Activated T-helper 9 cell treated with anti-CD3 and anti-CD28 coated beads, Interleukin-2, amount 50 U/mL, for 16 hours (primary cell): ENCODE measurements at places on chromosomes 1 and 21.
A peak's percentile ranks its signal among the peaks of the same experiment; 100 is the strongest.

- no peak for DNase-seq
Observed at GRCh38 chr1:228998179-228998578, 262.9 kb downstream of the RHOU start.

GRCh38 chr1:18527921-18528320 is 47.2 kb downstream of the KLHDC7A start:
- no peak for DNase-seq

- no peak for DNase-seq
Observed at GRCh38 chr1:35266306-35266705, 2.2 kb upstream of the ZMYM4 start.

DNA sequence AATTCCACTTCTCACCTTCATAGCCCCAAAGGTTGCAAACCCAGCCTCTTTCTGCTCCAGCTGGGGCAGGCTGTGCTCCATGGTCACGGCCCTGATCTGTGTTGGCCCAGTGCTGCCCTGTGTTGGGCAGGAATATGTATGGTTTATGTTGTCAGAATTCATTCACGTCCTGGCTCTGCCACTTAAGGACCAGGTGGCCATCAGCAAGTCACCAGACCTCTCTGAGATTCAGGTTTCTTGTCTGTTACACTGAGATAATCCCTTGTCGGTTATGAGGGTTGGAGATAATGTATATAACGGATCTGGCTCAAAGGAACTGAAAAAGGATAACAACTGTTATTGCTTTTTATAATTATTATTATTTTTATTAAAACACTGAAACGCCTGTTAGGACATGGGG is 39.1 kb upstream of the SELENON start:
- no peak for DNase-seq

DNA sequence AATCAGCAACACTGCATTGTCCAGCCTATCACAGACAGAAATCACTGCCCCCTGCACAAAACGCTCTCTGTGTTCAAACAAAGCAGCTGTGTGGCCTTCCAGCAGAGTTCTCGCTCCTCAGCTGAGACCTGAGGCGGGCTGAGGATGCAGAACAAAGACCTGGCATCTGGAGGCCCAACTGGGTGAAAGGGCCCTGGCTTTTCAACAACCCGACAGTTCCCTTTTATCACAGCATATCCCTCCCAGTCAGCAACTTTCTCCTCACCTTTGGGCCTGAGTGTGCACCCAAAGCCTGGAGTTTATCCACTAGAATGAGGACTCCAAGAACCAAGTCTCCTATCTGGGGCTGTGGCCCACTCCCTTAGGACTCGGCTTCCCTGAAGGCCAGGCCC is 42.6 kb upstream of the A3GALT2 start:
- DNase-seq = no peak

- no peak for DNase-seq
Observed at GRCh38 chr1:226327761-226328162, 18.8 kb upstream of the LIN9 start.

GRCh38 chr1:178634445-178634844 is 90.6 kb upstream of the RALGPS2 start:
- no peak for DNase-seq

DNA sequence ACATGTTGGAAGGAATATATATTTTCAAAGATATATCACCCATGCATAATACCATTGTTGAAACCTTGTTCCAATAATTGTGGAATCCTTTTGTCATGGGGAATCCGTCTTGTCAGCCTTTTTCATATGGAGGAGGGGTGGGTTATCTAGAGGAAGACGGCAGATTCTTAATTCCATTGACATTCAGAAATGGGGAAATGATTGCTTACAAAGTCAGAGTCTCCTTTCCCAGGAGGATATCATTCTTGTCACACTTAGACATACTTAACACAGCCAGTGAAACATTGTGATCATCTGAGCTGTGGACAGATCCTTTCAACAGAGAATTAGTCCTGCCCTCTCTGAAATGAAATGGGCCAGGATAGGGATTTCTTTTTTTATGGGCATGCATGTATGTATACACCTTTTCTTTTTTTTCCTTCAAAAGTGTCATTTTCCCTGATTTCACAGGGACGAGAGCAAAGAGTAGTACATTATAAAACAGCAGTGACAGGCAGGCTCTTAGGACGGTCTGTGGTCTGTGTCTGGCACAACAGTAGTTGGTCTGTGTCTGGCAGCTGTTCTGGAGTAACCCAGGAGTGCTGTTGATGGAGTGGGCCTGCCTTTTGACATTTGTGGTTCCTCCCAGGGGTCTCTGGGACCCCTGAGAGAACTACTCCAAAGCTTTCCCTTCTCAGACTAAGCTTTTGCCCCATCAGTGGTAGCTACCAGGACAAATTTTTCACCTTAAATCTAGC is 50.1 kb downstream of the VPS13D start:
- no peak for DNase-seq

DNA sequence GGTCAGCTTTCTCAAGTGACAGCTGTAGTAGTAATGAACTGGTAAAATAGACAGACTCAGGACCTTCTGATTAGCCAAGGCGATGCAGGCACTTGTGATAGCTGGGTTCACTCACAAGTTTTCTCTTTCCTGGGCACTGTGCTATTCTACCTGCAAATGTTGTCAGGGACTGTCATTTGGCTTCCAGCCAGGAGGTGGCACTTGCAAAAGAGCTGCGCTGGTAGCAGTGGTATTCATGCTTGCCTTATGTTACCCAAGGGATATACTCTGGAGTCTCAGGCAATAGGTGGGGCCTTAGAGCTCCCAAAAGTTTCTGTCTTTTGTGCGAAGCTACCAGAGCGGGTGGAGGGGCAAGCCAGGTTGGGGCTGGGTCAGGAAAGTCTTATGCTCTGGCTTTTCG is 23.5 kb downstream of the IFI44 start:
- no peak for DNase-seq

DNA sequence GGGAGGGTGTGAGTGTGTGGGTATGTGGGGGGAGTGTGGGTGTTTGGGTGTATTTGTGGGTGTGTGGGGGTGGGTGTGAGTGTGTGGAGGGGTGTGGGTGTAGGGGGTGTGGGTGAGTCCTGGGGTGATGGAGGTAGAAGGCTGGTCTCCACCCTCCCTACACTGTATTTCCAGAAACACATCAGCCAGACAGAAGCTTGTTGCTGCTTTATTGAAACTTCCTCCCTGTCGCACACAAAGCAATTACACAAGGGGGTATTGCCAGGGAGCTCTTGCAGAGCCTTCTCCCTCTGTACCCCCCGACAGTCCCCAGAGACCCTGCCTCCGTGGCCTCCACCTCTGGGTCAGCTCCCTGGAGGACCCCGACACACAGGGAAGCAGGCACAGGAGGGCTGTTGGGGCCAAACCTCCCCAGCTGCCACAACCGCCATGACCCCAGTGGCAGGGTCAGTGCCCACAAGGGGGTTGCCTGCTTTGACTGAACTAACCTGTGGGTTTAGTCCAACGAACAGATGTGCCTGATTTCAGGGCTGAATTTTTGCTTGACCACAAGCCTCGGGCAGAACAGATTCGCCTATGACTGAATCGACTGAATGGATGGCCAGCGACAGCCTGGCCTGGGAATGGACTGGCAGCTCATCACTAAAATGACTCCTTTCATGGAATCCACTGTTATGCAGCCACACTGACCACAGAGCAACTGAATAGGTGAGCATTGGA is 9.1 kb upstream of the MATN1 start:
- DNase-seq = no peak

DNA sequence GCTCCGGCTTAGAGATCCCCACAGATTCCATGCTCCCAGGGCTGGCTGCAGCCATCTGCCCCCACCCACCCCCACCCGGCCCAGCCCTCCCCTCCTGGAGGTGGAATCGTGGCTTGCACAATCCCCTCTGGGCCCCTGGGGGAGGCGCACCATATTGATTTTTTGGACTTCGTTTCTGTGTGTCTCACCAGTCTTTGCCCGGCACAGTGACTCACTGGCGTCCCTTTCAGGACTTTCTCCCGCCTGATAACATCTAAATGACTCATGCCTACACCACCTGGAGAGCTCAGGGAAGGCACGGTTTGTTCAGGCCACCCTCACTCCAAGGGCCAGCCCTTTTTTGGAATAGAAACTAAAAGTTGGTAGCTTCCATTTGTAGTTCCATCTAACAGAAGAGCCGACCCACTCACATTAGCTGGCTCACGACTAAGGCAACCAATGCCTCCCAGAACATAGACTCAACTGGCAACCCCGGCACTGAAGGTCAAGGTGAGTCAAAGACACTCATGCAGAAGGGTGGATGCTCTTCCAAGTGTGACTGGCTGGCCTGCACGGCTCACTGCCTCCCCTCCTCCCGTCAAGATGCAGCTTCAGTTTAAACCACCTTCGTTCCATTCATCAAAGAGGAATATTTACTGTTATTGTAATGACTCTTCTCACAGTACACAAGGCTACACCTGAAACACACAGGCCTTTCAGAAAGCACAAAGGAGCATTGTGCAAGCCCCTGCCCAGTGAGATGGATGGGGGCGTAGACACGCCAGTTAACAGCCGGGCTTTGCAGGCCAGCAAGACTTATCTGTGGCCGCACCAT is 18.1 kb upstream of the ETS2 start:
- no peak for DNase-seq

DNA sequence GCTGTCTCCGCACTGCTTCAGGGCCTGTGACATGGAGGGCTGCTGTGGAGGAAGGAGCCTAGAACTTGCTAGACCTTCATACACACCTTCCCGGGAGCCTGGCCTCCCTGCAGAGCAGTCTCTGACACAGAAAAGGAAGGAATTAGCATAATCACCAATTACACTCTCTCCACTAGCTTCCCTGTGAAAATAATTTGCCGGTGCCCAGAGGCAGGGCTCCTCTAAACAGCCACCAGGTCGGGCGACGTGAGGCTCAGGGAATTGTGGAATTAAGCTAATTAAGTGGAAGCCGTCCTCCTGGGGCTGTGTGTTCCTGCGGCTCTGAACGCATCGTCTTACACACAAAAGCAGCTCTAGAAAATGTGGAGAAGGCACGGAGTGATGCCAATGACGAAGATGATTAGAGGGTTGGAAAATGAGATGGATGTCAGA is 82.6 kb downstream of the NENF start:
- DNase-seq = no peak

DNA sequence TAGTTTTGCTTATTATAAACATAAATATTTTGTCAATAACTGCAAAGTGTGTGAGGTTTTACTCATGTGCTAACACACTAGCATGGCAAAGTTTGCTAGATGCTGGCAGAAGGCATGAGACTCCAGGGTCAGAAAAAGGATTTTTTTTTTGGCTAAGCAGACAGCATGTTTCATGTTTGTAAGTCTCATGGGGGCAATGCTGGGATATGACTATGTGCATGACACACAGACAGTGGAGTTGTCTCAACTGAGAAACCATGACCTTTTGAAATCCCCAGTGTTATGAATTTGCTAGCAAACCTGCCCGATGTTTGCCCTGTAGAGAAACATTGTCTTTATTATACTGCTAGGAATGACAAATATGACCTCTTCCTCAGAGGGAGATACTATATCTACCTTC is 448.2 kb downstream of the BRINP3 start:
- DNase-seq = no peak

- no peak for DNase-seq
Observed at GRCh38 chr21:19458295-19458694, 1054.7 kb upstream of the TMPRSS15 start.

DNA sequence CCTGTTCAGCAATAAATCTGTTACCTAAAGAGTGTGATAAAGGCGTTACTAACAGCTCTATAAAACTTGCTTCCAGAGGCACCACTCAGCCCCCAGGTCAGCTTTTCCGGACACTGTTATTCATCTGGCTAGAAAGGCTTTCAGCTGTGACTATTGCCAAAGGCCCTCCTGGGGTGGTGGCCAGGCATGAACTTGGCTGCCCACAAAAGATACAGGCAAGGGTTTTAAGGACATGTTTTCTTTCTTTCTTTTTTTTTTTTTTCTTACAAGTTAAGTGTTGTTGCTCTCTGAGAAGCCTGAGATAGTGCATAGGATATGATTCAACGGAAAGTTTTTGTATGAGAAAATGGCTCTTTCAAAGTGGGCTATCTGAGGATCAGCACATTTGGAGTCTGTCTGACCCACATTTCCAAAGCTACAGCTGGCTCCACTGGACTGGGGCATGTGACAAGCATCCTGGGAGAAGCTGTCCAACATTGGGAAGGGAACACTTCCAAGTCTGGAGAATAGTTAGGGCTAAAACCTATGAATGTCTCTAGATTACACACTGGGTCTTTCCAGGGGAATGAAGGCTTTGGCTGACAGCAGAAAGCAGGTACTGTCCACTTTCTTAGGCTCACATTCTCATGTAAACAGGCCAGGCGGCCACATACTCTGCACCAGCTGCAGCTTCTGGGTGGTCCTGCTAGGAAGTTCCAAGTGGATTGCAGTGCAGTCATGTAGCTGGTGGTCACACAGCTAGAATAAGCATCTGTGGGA is 639.7 kb downstream of the LMO4 start:
- DNase-seq = no peak

- DNase-seq = peak; percentile 72
Observed at GRCh38 chr1:229664133-229664689, 38.2 kb downstream of the URB2 start.

GRCh38 chr1:30847358-30847972 is 61.1 kb downstream of the SDC3 start:
- no peak for DNase-seq

DNA sequence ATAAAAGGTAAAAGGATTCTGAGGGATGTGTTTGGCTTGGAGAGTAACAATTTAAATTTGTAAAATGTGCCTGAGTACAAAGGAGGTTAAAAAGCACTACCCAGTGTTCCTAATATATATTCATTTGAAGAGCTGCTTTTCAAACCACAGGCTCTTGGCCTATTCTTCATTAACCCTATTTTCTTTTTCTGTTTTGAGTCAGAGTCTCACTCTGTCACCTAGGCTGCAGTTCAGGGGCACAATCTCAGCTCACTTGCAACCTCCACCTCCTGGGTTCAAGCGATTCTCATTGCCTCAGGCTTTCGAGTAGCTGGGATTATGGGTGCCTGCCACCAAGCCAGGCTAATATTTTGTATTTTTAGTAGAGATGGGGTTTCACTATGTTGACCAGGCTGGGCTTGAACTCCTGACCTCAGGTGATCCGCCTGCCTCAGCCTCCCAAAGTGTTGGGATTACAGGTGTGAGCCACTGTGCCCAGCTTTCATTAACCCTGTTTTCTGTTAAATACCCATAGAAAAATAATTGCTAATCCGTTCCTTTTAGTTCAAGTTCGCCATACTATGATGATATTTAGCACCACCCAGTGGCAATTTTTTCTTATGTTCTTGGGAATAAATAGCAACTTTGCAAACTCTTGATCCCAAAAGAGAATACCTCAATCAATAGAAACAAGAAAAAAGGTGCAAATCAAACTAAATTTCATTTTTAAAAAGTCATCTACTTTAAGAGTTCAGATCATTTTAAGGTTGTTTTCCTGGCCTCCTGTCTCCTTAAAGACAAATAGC is 30.5 kb downstream of the ZBTB8OS start:
- no peak for DNase-seq

GRCh38 chr1:231233735-231234417 is 7.1 kb upstream of the GNPAT start:
- DNase-seq = no peak

DNA sequence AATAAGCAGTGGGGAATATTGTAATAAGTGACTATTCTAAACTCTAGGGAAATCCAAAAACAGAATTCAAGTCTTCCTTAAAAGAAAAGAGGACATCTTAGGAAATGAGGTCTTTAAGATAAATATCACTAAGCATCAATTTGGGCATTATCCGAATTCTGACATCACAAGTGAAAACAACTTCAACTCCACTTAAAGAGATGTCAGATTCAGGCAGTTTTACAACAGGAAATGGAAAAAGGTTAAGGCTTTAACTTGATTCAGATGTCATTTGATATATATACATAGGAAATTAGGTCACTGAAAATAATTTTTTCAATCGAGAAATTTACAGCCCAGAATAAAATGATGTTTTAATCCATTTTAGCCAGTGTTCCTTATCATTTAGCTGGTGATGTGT is 435.4 kb downstream of the SETD4 start:
- no peak for DNase-seq
